CD8-positive, alpha-beta T cell (primary cell): ENCODE measurements at places on chromosomes 3 and 15. TPM values are rescaled to one million over a fixed set of nuclear protein-coding genes. Genes with fewer than 3 reads are reported as not detected.

The SLC12A1 gene
- not detected for total RNA-seq

DNA sequence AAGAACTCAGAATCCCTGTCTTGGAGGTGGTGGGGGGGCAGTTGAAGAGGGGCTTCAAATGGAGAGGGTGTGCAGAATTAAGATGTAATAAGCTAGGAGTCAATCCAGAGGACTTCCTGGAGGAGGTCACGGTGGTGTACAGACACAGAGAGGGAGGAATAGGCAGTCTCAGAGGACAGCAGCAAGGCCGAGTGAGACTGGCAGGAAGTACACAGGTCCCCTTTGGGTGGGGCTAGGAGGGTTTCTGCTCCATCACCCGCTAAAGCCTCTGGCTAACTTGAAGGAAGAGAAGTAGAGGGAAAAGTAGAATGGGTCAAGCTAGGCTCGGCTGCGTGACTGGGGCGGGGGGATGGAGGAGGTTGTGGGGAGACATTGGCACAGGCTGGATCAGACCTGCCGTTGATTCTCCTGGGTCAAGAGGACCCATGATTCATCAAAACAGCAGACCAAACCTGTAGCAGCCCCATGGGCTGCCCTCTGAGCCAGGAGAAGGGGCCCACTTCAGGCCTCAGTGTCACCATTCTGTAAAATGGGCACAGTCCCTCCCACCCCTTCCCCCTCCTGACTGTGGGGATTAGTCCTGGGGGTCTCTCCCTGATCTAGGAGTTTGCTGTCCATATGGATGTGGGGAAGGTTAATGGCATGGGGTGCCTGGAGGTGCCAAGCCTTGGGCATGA, 16.9 kb downstream of the CSPG4 start:
- DNase-seq, result no peak

The SEMA3B gene
- 1.6 TPM for total RNA-seq

The GNAT1 gene
- total RNA-seq, result 0.28 TPM

DNA sequence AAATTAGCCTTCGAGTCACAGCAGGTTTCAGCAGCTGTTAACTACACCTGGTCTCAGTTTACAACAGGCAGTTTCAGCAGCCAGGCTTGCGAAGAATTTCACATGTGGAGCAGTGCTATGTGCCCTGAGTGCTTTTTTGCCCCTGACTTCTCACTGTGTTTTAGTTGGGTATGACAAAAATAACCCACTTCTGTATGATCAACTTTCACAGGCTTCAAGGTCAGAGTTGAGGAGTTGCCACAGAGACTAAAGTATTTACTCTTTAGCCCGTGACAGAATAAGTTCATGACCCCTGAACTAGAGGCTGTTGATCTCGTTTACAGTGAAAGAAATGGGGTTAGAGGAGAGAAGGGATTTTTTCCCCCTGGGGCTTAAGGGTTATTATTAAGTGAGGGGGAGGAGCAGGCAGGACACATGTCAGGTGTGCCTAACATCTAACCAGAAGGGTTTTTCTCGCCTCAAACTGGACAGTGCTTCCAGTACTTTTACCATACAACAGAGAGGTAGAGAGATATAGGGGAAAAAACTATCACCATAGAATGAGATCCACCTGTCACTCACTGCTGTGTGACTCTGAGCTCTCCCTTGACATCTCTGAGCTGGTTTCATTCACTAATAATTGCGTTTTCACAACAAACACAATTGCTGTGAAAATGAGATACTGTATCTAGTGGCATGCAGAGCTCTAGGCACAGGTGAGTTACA, 14.0 kb upstream of the TOPBP1 start:
- DNase-seq, result no peak

DNA sequence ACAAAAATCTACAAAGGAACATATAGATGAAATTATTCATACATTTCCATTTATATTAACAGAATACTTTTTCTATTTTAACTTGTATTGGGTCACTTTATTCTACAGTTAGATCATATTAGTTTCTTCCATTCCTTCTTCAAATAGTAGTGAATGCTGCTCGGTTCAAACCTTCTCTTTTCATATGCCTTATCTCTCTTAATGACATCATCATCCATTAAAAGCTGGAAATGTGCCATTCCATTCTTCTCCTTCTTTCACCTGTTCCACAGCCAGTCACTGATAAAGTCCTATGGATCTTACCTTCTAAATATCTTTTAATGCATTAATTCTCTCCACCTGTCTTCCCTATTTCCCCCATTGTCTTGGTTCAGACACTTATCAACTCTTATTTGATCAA, 358.0 kb upstream of the POU1F1 start:
- DNase-seq, result no peak

DNA sequence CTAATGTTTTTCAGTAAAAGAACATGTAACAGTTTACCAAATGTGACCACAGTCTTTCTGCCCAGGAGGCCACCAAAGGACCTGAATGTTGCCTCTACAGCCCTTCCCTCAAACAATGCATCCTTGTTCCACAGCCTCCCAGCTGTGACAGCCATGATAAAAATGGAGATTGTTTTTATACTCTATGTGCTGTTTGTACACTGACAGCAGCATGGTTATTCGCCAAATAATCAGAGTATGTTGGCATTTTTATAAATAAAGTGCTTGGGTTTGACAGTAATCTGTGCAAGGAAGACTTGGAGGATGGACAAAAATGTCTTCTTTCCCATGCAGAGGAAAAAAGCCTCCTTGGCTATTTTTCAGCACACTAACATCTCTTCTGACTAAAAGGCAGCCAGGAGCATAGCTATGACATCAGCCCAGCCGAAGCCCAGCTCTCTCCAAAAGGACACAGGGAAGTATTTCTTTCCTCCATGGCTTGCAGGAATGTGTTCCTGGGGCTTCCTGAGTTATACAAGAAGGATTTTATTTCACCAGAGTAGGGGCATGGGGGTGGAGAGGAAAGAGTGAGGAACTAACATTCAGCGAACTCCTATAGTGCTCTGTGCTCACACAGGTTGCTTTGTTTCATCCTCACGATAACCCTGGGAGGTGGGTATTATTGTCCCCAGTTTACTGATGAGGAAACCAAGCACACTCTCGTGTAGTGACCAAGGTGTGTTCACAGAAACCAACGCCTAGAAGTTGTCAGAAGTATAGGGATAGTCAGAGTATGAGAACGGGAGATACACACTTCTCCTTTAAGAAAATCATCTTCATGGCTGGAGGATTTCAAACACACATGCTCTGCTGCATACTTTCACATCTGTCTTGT, 339.7 kb downstream of the MECOM start:
- no peak for DNase-seq

DNA sequence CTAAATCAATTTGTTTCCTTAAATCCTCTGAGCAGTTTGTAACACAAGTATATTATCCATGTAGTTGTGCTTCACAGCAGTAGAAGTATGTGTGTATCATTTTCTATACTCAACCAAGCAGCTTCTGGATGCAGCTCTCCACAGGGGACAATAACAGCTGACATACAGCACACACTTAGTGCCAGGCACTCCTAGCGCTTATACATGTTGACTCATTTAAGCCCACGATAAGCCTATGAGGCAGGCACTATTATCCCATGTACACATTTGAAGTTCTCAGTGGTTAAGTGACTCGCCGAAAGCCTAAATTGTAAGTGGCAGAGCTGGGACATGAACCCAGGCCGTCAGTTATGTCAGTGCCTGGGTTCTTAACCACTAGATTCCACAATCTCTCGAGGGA, 20.3 kb upstream of the LPP start:
- no peak for DNase-seq

The CCDC12 gene
- total RNA-seq, result 107 TPM

- no peak for DNase-seq
Measured at GRCh38 chr3:119527714-119528113, 29.4 kb downstream of the TIMMDC1 start.

The SMCO1 gene
- not detected for total RNA-seq

DNA sequence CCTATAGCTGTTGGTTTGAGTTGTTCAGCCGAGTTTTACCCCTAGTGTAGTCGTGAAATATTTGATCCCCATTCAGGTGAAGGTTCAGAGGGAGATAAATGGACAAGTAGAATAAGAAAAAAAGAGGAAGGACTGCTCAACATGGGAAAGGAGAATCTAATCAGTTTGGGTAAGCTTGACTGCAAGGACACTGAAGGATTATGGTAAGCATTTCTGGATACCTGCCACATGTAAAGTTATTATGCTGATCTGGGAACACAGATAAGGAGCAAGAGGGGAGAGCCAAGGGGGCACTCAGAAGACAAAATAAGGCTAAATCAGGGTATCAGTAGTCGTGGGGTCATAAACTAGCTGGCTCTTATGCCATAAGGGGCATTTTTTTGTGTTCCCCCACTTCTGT, 49.9 kb downstream of the TFG start:
- DNase-seq, result no peak

The CDV3 gene
- total RNA-seq, result 307 TPM

- no peak for DNase-seq
Measured at GRCh38 chr3:20683910-20684309, 497.9 kb upstream of the SGO1 start.

The VGLL3 gene
- total RNA-seq, result not detected

- no peak for DNase-seq
Measured at GRCh38 chr3:171809611-171809860, 747 bp downstream of the PLD1 start.

The HESX1 gene
- not detected for total RNA-seq

DNA sequence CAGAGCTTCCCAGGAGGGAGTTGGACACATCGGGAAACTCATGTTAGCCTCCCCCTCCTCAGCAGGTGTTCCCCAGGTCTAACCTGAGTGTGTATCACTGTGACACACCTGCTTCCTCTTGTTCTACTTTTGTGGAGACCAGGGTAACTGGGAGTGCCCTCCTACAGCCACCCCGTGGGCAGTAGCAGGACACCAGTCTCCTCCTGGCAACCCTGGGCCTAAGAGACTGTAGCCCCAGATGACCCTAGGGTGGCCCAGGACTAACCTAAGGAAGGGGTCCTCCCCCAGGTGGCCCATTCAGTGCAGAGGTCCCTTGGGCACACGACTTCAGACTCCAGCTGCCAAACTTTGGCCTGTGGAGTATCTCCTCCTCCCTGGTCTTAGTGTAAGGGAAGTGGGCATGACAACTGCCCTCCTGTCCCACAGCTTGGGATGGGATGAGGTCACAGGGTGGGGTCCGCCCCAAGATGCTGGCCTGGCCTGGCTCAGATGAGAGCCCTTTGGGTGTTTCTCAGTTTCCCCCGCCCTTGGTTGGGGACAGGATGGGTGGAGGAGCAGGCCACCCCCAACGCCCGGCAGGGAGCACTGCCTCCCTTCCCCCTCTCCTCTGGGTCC, 4.8 kb downstream of the CSK start:
- no peak for DNase-seq

- DNase-seq, result no peak
Measured at GRCh38 chr3:7075117-7075516, 214.2 kb downstream of the GRM7 start.
